ENCODE measurements at places on chromosomes 3 and 15.

DNA sequence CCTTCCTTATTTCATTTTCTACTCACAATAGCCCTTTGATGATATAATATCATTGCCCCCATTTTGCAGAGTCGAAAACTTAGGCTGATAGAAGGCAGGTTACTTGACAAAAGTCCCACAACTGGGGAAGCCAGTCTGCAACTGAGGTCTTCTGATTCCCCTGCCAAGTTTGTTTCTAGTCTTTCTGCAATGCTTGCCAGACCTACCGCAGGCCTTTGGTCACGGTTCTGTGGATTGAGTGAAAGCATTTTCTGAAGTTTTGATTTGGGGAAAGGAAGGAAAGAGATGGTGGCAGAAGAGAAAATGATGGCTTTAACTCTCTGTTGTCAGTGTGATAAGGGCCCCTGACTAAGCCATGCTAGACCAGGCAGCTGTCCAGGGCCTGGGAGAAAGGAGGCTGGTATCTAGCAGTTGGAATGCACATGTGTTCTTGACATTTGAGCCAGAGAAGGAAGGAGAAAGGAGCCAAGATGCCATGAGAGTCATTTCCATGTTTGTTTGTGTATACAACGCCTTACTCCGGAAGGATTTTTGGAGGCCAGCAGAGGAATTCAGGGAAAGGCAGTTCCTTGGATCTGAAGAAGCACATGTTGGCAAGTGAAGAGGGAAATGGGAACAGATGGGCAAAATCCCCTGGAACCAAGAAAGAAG, 29.9 kb downstream of the FAH start:
- DNase-seq, result no peak

GRCh38 chr3:194009019-194009418, 126.9 kb upstream of the HES1 start:
- DNase-seq, result no peak

GRCh38 chr15:63088533-63089245, 33.0 kb upstream of the LACTB start:
- DNase-seq, result no peak

- DNase-seq, result no peak
These were observed 32.6 kb upstream of the SLC41A3 start for GRCh38 chr3:126116526-126116925.

DNA sequence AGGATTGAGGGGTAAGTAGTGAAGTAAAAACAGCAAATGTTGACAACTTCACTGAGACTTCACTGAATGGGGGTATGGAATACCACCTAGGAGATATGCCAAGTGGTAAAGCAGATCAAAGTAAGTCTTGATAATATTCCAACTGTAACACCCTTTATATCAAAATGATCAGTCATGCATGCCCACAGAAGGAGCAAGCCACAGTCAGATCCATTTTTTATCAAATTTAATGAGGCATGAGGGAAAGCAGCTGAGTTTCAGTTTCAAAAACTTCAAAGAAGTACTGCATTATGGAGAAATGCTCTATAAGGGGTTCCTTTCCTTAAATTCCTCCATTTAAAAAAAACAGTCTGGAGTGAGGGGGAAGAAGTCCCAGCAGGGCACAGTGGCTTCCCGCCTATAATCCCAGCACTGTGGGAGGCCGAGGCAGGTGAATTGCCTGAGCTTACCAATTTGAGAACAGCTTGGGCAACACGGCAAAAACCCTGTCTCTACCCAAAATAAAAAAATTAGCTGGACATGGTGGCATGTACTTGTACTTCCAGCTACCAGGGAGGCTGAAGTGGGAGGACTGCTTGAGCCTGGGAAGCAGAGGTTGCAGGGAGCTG, 56.9 kb downstream of the TJP1 start:
- no peak for DNase-seq

- no peak for DNase-seq
These were observed 105.5 kb downstream of the STRIT1 start for GRCh38 chr3:155188031-155188430.

GRCh38 chr3:2568156-2568555, 469.5 kb downstream of the CNTN4 start:
- DNase-seq, result no peak

- no peak for DNase-seq
These were observed 595.8 kb downstream of the NLGN1 start for GRCh38 chr3:173993299-173993698.

DNA sequence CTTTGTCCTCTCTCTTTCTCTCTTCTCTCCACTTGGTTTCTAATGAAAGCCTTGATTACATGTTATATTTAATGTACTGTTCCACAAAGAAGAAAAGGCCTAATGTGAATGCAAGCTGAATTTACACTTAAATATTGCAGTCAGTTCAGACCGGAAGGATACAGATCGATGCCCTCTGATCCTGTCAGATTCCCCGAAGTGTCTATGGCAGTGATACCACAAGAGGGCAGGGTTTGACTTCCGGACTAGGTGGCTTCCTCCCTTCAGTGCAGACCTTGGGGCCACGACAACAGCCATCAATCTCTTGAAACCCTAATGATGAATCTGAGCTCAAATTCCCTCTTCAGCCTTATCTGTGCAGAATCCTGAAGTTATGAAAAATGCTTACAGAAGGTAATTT, 29.5 kb downstream of the AGTR1 start:
- DNase-seq, result peak; percentile 31

DNA sequence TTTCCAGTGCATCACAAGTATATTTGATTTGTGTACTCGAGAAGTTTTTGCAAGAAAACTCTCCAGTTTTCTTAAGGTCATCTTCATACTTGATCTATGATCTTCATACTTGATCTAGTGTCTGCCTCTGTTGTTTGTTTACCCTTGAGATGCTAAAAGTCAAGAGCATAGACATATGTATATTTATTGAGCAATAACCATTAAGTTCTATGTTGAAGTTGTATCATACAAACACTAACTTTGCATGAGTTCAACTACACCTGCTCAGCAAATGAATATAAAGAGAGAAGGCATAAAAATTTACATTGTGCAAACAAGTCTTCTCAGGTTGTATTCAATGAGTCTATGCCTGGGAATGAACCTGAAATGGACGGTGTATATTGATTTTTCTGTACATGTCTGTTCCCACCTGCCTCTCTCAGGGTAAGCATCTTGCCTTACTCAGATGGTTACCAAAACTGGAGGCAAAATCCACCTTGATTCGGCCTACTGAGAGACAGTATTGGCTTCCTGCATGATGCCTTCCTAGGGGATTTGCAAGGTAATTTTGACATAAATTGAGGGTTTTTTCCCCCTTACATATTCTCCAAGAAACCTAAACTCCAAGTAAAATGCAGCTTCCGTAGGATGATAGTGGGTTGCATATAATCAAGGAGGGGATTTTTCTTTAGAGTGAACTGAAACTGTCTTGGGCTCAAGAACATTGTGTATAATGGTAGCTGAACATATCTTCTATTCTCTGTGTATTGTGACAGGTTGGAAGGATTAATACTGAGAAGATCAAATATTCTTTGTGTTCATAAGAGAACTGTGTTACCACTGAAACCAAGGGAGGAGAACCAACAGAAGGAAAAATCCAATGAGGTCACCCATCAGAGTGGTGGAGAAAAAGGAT, 110.4 kb downstream of the FILIP1L start:
- no peak for DNase-seq

- no peak for DNase-seq
These were observed 595 bp downstream of the DPH6 start for GRCh38 chr15:35545316-35545823.

DNA sequence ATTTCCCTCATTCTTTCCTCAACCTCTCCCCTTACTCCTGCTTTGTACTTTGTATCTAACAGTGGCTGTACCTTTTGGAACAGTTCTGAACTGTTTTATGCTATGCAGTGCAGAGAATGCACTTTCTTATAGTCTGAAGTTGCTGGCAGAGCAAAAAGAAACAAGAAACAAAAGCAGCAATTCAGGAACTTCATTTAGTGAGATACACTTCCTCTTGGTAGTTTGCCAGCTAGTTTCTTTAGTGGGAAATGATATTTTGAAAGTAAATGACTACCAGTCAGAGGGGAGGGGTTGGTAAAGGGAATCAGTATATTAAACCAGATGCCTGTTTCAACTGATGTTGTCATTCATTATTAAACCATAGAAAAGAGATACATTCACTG, 55.0 kb upstream of the CHD2 start:
- no peak for DNase-seq

DNA sequence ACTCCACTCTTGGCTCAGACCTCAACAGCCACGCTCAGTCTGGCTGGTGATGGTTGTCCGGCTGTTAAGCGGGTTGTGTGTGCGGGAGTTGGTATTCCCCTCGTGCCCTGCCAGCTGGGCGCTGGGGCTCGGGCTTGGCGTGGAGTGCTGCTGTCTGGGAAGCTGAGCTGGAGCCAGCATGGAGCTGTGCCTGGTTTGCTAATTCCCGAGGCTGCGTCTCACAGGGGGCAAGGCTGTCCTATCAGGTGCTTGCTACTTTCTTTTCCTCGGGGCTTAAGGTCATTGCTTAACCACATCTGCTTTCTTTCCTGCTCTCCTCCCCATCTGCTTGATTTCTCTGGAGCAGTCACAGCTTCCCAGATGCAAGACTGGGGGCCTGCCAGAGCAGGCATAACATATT, 29.9 kb downstream of the PDIA5 start:
- DNase-seq, result no peak

DNA sequence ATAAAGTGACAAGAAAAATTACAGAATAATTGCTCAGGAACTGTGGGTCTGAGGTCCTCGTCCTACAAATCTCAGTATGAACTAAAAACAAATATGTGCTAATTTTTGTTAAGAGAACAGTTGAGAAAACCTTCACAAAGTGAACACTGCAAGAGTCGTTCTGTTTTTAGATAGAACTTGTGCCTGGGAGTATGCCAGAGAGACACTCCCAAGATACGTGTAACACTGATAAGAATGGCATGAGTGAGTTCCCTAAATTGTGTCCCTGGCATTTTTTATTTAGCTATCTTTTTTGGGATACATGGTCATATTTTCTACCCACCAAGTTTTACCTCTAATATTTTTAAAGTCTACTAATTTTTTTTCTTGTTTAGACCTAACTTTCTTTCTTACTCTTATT, 860.0 kb upstream of the NR2F2 start:
- no peak for DNase-seq

DNA sequence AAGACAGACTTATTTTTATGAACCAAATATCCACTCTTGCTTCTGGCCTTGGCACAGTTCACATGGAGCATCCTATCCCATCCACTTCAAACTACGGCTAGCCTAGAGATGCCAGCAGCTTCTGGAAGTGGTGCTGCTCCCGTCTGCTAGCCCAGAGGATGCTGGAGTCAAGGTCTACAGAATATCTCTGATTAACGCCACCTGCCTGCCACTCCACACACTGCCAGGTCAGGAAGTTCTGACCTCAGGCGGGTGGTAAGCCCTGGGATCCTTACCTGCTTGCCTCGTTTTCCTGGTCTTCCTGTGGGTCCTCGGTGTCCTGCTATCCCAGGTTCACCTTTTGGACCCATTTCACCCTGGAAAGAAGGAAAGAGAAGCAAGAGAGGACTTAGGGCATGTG, 42.9 kb downstream of the EAF1 start:
- DNase-seq, result no peak

DNA sequence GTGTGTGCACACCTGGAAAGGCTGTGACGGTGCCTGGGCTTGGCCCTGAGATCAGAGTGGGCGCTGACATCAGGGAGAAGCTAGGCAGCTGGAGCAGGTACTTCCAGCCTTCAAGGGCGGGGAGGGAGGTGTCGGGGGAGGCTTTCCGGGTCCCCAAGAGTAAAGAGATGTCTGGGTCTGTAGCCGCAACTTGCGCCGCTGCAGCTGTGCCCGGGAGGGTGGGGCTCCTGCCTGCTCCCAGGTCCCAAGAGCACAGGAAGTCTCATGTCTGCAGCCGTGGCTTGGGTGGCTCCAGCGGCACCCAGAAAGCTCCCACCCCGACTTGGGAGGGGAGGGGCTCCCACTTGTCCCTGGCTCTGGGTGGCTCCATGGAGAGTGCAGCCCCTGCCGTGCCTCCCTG, 103.2 kb upstream of the BNIP2 start:
- no peak for DNase-seq

GRCh38 chr3:55455915-55456314, 31.2 kb downstream of the WNT5A start:
- no peak for DNase-seq

DNA sequence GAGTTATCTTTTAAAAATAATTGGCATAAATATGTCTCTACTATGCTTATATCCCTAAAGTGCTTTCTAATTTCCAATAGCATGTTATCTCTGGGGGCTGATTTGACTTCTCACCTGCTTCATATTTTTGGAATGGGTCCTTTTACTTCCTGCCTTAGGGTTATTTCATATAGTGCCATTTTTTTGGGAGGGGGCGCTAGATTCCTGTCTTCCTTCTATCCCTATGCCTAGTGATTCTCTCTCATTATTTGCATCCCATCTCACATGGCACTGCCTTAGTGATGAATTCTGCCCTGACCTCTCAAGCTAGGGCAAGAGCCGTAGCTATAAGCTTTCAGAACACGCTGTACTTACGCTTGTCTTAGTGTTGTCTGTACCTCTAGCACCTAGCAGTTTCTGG, 150.3 kb upstream of the SLITRK3 start:
- no peak for DNase-seq

DNA sequence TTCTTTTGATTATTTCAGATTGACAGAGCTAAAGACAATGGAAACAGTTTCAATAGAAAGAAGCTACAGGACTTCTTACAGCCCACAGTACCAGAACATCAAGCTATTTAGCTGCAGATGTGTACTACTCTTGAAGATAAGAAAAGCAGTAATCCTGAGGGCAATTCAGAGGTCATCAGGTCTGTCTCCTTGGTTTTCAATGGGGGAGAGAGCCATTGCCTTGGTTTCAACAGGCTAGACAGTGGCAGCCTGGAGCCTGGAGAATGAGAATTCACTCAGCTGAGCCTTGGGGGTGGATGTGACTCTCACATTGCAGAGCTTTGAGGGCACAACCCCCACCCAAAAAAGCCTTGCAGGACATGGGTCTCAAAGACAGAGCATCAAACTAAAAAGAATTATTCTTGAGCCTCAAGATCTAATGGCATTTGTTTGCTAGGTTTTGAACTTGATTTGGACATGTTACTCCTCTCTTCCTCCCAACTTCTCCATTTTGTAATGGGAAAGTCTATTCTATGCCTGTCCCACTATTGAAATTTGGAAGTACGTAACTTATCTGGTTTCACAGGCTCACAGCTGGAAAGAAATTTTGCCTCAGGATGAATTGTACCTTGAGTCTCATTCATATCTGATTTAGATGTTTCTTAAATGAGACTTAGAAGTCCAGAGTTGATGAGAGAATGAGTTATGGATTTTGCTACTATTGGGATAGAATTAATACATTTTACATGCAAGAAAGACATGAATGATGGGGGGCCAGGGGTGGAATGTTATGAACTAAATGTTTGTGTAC, 36.9 kb downstream of the PLSCR1 start:
- no peak for DNase-seq

Data from neuronal stem cell (in vitro differentiated cells).